Ascending aorta (tissue), 2 donors: ENCODE measurements at places on chromosomes 13 and 19.

DNA sequence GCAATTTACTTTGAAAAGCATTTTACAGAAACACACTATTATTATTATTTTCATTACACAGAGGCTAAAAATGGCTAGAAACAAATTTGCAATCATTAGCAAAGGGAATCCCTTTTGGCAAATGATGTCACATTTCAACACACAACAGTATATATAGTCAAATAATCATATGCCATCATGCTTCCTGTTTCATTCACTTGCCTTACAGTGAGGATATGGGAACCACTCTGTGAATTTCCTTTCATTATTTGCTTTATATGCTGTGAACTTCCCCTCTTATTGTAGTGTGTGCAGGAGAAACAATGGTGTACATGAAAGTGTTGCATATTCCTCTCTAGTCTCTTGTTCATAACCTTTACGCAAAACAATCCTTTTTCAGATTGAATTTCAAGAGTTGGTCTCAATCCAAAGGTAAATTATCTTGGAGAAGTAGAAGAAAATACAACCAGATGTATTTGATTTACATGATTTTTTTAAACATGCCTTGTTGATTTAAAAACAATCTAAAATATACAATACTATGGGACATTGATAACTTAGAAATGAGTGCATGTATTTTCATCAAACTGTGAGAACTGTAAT lies 657.3 kb downstream of the EFNB2 start:
- DNase-seq = no peak

GRCh38 chr19:38744874-38745273 lies 600 bp upstream of the CAPN12 start:
- no peak for DNase-seq

DNA sequence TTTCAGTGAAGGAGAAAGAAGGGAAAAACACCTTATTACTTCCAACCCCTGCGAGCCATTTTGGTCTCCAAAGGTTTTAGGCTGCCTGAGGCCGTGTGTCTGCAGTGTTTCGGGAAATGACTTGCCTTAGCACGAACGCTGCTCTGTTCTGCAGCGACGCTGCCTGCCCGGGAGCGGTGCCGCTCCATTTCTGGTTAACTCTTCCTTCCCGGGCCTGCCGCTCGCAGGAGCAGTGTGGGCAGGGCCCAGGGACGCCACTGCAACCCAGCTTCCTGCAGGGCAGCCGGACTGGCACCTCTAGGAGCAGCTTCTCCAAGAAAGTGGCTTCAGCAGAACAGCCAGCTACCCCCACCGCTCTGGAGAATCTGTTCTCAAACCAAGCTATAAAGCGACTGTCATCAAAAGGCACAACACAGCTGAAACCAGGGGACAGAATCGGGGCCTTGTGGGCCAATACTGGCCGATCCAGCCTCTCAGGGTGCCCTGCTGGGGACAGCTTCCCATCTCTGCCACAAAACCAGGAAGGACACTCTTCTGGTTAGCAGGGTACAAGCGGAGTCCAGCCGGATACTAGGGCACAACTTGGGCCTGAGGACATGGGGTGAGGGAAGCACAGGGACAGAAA lies 72.2 kb downstream of the KCTD15 start:
- peak; percentile 66 for DNase-seq

DNA sequence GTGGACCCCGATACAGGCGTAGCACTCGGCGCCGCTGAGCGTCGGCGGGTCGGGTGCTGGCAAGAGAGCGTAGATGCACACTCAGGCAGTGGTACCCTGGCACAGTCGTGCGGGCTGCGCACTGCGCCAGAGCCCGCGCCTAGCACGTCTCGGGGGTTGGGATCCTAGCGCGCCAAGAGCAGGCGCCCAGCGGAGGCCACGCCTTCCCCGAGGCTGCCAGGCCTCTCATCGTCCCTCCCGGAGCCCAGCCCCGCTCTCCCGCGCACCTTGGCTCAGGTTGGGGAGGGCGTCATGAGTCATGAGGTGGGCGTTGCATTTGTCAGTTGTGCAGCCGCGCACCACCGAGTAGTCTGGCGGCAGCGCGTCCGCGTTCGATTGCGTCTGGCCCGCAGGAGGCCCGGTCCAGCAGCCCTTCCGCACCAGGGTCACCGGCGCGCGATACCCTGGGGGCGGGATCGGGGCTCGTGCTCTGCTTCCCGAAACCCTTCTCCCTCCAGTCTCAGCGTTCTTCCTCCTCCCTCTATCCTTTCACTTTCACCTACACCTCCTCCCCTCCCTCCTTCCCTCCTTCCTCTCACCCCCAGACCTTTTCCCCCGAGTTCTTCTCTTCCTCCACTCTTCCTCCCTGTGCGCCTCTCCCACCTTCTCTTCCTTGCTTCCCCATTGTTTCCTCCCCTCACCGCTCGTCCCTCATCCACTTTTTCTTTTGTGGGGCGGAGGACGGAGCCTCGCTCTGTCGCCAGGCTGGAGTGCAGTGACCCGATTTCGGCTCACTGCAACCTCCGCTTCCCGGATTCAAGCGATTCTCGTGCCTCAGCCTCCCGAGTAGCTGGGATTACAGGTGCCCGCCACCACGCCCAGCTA lies 3.5 kb downstream of the LYPD5 start:
- DNase-seq = no peak

- DNase-seq = no peak
Observed at GRCh38 chr19:17841371-17841809, 6.4 kb downstream of the JAK3 start.

- DNase-seq = no peak
Observed at GRCh38 chr13:31875134-31875533, 135.8 kb downstream of the RXFP2 start.

GRCh38 chr19:3029065-3029923 lies at the start of gene TLE2:
Gene TLE2 (minus strand): TSS chr19:3029280. CDS start chr19:3028904, 376 bp downstream.
- DNase-seq = no peak

GRCh38 chr19:3357992-3358688 lies 8.2 kb upstream of the NFIC start:
- no peak for DNase-seq

DNA sequence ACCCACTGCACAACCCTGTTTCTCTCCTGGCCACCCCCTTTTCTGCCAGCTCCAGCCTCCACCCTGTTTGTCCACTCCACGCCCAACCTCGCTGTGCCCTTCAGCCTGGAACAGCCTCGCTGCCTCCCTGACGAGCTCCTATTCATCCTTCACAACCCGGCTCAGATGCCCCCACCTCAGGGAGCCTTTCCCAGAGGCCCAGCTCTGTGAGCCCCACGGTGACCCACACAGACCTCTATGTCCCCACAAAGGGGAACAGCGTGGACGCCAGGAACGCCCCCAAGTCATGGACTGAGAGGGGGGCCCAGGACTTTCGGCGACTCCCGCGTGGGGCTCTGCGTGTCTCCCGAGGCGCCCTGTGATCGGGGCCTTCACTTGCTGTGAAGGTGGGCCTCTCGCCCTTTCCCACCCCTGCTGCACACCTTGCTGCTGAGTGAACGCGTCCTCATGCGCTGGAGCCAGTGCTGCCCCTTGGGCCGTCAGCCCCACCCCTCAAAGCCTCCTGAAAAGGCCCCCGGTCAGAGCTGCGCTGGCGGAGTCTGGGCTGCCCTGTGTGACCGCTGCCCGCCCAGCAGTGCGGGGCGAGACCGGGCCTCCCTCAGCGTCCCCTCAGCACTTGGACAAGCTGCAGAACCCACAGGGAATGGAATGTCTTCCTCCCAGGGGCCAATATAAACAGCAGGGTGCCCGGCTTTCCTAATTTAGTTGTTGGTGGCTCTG lies 40.0 kb downstream of the ADPRHL1 start:
- DNase-seq = peak; percentile 91

DNA sequence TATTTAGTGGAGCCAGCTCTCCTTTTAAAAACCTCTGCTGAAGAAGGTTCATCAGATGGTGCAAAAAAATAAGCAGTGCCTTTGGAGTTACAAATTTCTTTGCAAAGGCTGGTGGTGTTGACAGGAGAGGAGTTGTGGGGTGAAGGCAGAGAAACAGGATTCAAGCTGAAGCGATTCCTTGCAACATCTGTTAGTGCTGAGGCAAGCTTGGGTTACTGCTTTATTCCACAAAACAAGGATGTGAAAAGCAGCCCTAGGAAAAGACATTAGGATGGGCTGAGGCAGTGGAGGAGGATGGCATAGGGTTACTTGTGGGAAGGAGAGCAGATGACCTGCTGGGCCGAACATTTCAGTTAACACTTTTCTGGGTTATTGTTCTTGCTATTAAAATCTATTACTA lies 390.7 kb downstream of the DLEU7 start:
- DNase-seq = no peak

DNA sequence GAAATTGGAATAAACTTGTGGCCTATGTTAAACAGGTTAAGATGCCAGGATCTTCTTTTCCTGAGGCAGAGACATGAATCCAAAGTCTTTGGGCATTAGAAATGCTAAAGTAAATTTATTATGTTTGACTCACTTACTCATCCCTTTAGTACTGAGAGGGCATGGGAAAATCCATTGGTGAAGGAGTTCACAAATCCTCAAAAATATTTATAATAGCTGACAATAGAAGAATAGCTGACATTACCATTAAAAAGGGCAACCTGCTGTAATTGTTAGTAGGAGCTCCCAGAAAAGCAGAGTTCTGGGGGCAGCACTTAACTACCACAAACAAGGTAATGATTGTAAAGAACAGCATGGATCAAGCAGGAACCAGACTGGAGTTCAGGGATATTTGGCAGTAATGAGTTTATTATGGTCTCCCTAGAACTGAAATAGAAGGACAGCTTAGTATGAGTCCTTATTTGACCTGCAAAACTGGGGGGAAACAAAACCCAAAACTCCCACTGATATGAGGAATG lies 285.8 kb upstream of the KLHL1 start:
- no peak for DNase-seq

- DNase-seq = no peak
Observed at GRCh38 chr13:41061914-41062837, 867 bp downstream of the WBP4 start.

DNA sequence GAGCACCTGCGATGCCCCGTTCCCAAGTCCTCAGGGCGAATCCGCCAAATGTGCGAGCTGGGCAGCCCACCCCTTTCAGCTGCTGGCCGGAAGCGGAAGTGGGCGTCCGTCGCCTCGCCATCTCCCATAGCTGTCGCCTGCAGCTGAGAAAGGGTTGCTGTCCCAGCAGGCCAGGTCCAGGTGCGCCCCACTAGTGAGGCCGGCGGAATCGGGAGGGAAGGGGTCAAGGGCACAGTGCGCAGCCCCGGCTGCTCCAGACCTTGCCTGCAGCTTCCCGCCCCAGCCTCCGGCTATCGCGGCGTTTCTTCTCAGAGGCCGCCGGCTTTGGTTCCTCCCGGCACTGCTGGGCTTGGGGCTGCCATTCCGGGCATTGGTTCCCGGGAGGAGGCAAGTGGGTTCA lies at the start of gene ZNF177:
ZNF177 (plus strand) TSS at position 109 of the 400 bp plus-strand sequence. CDS start 15,299 bp downstream, outside the sequence.
- DNase-seq = no peak

GRCh38 chr13:73497430-73497829 lies 438.6 kb downstream of the KLF5 start:
- DNase-seq = no peak

GRCh38 chr13:75437582-75438318 lies 44.2 kb downstream of the TBC1D4 start:
- DNase-seq = no peak

GRCh38 chr13:98004107-98004506 lies 50.6 kb downstream of the IPO5 start:
- no peak for DNase-seq

- no peak for DNase-seq
Observed at GRCh38 chr19:45526143-45526542, 18.9 kb downstream of the VASP start.

DNA sequence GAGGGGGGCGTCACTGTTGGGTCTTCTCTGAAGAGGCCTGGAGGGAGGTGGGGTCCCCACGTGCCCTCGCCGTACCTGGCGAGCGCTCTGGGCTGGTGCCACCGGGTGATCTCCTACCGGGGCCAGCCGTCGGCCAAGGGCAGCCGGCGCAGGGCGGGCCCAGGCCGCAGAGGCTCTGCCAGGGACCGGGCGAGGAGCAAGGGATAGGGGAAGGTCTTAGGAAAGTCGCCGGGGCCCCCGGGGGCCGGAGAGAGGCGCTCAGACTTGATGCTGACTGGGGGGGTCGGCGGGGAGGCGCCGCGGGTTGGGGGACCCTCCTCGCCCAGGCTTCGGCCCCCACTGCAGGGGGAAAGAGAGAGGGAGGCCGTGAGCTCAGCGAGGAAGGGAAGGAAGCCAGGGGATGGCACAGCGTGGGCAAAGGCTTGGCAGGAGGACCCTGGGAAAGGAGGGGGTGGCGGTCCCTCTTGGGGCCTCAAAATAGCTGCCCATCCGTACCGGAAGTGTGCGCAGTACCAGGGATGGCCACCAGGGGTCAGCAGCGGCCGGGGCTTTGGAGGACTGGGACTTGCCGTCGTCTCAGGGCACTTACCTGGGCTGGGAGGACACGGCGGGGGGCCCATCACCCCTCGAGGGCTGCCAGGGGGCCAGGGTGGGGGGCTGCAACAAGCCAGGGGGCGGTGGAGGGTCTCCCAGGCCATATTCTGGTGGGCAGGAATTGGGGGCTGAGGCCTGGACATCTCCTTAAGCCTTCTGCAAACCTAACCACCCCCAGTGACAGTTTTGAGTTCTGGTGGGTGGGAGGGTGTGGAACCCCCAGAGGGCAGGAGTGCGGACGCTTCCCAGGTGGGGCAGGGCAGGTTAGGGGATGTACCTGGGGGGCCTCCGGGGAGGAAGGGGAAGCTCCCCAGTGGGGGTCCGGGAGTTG lies 7.7 kb upstream of the TMEM161A start:
- peak; percentile 25 for DNase-seq

DNA sequence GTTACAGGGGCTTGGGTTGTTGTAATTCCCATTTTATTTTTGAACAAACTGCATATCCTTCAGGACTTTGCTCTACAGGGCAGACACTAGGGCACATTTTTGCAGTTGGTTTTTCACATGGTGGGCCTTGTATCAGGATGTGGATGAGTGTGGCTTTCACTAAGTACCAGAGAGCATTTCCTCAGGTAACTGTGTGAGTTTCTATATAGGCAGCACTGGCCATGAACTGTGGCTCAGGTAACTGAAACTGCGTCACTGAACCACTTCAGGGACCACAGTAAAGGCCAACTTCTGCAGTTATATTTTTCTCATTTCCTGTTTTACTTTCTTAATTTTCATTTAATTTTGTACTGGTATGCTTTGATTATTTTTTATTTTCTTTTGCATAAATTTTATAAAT lies 166.5 kb downstream of the ZNF486 start:
- no peak for DNase-seq

DNA sequence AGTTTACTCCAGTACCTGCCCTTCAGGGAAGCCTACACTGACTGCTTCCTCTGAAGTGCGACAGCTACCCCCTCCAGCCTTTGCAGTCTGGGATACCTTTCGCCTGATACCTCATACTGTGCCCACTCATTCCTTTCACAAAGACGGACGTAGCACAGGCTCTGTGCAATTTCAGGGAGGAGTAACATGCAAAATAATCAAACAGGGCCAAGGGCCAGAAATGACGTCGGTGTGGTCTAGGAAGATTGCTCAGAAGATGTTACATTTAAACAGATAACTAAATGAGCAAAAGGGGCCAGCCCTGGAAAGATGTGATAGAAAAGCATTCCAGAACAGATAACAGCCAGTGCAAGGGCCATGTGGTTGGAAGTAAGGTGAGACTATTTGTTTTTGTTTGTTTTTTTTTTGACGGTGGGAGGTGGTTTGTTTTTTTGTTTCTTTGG lies 6.6 kb upstream of the DDX39A start:
- DNase-seq = no peak

DNA sequence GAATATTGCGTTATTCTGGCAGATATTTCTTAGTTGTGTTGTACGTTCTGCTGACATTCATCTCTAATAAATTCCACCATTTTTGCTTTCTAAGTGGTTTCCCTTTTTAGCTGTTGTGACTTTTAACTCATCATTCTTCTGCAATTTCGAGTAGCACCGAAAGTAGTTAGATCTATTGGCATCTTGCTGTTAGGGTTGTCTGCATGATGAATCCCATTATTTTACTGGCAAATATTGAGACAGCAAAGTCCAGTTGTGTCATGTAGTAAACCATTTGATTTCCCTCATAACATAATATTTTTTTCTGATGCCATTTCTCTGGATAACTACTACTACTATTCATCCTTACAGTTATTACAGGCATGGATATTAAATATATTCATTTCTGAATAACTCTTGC lies 143.9 kb downstream of the SLITRK1 start:
- no peak for DNase-seq
